ENCODE measurements at places on chromosomes 1 and 21. TPM values are rescaled to one million over a fixed set of nuclear protein-coding genes. Genes with fewer than 3 reads are reported as not detected.

PLPPR5 gene
- 0.07 TPM for total RNA-seq

HPCAL4 gene
- total RNA-seq = 3.0 TPM

TCHH gene
- not detected for total RNA-seq

CDC14A gene
- total RNA-seq = 14.3 TPM

- H3K4me1 ChIP-seq = peaks cover 63% of the 10 kb centered on the region
- no peaks in the 10 kb centered on the region for H3K27me3 ChIP-seq
- H3K4me3 ChIP-seq = peak overlapping the region; percentile 97
- peaks cover 58% of the 10 kb centered on the region for H3K36me3 ChIP-seq
- peak; percentile 43 for DNase-seq
These were observed 3.0 kb downstream of the ARHGAP30 start for GRCh38 chr1:161066694-161067093.

DNA sequence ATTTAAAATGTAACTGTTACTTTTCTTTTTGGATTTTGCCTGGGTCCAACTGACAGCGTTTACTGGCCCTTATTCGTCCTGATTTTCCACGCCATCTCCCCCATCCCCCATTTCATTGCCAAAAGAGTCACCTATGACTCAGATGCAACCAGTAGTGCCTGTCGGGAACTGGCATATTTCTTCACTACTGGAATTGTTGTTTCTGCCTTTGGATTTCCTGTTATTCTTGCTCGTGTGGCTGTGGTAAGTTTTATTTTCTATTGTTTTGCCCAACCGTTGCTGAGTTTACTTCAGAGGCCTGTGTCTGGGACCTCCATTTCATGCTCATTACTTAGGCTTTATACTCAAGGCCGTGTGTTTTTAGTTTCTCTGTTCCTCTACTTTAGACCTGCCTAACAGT lies 9.3 kb downstream of the LEPR start:
- H3K4me3 ChIP-seq = no peak overlapping the region
- H3K4me1 ChIP-seq = peaks cover 4% of the 10 kb centered on the region
- H3K36me3 ChIP-seq = peaks cover 20% of the 10 kb centered on the region
- H3K27me3 ChIP-seq = no peaks in the 10 kb centered on the region
- H3K27ac ChIP-seq = no peak overlapping the region
- DNase-seq = no peak

- H3K36me3 ChIP-seq = no peaks in the 10 kb centered on the region
- no peaks in the 10 kb centered on the region for H3K27me3 ChIP-seq
- no peak overlapping the region for H3K27ac ChIP-seq
- no peaks in the 10 kb centered on the region for H3K4me1 ChIP-seq
- no peak overlapping the region for H3K4me3 ChIP-seq
These were observed 42.6 kb upstream of the PTGS2 start for GRCh38 chr1:186722711-186723309.

DNA sequence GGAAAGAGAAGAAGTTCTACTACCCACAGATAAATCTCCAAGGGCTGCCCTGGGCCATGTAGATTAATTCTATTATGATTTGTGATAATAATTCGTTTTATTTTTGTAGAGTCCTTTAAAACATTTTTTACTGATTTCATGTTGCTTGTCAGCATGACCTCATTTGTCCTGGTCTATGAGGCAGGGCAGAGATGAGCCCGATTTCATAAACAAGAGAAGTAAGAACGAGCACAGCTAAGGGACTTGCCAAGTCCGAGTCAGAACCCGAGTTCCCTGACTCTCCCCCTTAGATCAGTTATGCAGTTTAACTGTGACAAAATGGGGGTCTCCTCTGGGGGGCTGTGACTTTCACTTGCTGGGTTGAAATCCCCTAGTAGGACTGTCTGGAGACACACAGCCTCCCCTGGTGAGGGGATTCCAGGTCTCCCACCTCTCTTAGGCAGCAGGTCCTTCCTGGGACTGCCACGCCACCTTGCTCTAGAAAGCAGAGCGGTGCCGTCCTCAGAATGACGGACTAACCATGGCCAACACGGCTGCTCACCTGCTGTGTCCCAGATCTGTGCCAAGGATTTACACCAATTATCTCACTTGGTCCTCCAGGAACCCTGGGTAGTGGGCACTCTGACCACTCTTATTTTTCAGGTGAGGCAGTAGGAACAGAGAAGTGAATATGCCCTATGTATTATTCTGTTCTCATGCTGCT lies 31.0 kb upstream of the SOX13 start:
- H3K4me3 ChIP-seq = no peak overlapping the region
- no peaks in the 10 kb centered on the region for H3K27me3 ChIP-seq
- no peaks in the 10 kb centered on the region for H3K36me3 ChIP-seq
- H3K27ac ChIP-seq = no peak overlapping the region
